Kidney (tissue), 22 donors: ENCODE measurements at places on chromosomes 4 and X.

DNA sequence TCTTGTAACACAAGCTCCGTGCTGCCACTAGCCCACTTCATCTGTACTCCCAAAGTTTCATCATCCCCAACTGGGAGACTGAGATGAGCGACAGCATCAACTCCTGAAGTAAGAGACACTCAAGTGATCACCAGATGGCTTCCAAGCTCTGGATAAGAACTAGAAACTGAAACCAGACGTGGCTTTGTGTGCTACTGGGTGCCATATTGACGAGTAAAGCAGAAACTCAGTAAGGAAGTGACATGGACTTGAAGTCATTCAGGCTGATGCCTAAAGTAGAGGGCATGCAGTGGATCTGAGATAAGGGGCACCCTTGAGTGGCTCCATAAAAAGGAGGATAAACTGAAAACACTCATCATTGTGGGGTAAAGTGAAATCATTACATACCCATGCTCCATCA lies 72.4 kb downstream of the PCYT1B start:
- no peak for DNase-seq

DNA sequence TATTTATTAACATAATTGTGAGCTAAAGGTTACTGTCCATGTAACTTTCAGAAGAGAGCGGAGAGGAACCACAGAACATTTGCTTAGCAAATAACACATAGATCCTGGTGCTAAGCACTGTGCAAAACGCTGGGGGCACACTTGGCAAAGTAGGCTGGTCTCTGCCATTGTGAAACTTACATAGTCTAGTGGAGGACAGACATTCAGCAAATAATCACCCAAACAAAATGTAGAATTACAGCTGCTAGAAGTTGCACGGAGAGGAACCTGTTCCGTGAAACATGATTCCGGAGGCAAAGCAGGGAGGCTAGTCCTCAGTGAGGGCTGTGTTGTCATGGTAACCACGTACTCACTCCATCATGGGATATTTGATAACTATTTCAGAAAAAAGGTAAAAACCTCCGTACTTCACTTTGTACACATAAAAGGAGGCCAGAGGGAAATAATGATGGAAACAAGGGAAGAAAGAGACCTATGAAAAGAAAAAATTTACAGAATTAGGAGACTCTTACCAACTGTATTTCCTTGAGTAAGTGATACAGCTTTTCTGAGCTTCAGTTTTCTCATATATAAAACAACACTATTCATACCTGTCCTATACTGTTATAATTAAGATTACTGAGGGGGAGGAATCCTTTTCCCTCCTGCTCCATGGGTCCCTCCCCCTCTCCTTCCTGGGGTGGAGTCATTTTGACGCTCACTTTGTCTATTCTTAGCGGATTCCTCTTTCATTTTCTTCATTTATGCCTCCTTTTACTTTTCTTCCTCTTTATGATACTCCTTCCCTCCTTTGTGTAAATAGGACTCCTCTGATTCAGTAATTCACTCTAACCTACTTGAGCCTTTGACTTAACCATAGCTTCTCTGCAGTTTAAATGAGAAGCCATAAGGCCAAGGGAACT lies 825 bp upstream of the RASGEF1B start:
- no peak for DNase-seq

- peak; percentile 41 for DNase-seq
These were observed 18.9 kb downstream of the ASMTL start for GRCh38 chrX:1433646-1434357.

DNA sequence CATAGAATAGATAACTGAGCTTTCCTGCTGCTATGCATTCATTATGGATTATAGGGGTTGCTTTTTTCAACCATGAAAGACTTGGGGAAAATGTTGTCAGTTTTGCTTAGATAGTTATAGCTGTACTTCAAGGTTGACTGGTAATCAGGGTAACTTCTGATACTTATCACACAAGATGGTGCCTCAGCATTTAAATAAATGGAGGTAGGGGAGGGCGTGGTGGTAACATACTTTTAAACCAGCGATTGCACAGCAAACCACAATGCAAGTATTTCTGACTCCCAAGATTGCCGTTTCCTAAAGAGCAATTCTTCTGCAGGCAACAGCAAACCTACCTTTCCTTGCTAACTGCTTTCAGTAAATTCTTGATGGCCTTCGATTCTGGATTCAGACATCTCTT lies 1.3 kb downstream of the CXCL10 start:
- no peak for DNase-seq

GRCh38 chr4:52051615-52052474 lies 741 bp downstream of the SPATA18 start:
- peak; percentile 80 for DNase-seq

DNA sequence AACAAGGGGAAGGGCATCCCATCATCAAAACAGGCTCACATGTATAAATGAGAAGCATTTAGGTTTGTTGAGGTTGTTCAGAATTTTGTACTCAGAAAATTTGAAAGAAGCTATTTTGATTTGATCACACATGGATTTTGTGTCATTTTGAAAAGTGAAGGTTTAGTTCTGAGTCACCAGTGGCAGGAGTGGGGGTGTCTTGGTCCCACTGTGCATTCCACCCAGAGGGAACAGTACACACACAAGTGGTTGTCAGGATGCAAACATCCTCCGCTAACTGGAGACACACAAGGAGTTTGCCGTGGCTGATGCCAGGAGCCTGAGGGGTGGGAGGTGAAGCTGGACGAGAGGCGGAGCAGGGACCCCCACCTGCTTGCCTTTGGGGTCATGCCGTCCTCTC lies 198.2 kb upstream of the PSAPL1 start:
- DNase-seq, result no peak

DNA sequence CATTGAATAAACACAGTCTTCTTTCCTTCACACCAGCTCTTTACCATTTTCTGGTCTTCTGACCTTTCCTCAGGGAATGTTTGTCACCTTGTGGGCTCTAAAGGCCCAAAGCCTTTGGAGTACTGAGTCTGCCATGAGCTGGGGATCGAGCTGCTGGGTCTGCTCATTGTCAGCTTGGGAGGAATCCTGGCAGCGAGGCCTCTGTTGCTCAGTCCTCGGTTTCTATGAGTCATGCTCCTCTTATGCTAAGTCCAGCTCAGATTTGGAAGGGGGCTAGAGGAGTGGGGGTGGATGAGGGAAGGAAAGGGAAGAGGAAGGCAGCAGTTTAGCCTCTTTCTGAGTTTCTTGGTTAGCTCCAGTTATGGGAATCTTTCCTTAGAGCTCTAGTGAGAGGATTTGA lies 31.1 kb downstream of the NHSL2 start:
- no peak for DNase-seq

- no peak for DNase-seq
These were observed 113.4 kb downstream of the PJA1 start for GRCh38 chrX:69051901-69052300.

- peak; percentile 41 for DNase-seq
These were observed 446.3 kb upstream of the GNPDA2 start for GRCh38 chr4:45172636-45173035.

- no peak for DNase-seq
These were observed 46.9 kb upstream of the F8A3 start for GRCh38 chrX:155505296-155505695.

- no peak for DNase-seq
These were observed 158.5 kb downstream of the NSUN7 start for GRCh38 chr4:40908297-40908696.

DNA sequence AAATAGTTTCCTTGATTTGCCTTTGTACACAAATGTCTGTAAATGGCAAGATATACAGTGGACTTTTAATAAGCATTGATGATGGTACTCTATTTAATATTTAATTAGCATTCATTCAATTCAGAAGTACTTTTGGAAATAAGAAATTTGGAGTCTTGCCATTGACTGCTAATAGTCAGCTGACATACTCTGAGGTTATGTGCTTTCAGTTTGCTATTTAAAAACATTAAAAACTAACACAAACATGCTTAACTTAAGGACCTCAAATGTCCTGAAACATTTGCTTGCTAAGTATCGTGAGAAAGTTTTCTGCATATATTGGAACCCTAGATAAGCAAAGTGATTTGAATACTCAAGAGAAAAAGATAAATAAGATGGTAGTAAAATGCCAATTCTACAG lies 64.6 kb downstream of the REELD1 start:
- DNase-seq, result no peak

- DNase-seq, result no peak
These were observed 20.6 kb downstream of the IGFBP7 start for GRCh38 chr4:57089549-57089948.

DNA sequence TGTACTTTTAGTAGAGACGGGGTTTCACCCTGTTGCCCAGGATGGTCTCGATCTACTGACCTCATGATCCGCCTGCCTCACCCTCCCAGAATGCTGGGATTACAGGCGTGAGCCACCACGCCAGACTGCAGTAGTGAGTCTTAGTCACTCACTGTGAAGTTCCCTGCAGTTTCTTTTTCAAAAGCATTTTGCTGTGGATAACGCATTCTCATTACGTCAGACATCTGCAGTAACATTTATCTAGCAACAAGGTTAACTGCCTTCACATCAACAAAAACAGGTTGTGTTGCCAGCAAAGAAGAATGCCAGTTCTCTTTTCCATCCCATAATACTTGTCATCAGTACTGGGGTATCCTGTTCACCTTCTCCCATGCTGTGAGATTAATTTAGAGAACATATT lies 164.6 kb downstream of the DHRSX start:
- no peak for DNase-seq

DNA sequence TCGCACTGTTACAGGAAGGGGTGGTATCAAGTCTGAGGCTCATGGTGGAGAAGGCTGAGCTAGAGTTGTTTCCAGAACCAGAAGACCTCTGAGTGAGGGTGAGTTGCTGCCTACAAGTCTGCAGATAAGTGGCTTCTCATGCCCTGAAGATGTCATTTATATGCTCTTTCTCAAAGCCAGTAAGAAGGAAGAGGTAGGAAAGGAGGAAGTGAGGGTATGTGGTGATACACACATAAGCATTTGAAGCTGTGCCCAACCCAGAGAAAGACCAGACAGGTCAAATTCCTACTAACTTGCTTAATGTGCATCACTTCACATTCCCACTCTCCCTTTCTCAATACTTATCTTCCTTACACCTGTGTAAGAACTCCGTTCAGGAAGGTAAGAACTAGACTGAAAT lies at the start of gene PPBP:
Gene PPBP (minus strand): TSS at position 130 of the 400 bp plus-strand sequence. CDS start 87 bp downstream, at position 43.
- no peak for DNase-seq

- peak; percentile 34 for DNase-seq
These were observed 1.3 kb downstream of the TMEM47 start for GRCh38 chrX:34655501-34656455.

DNA sequence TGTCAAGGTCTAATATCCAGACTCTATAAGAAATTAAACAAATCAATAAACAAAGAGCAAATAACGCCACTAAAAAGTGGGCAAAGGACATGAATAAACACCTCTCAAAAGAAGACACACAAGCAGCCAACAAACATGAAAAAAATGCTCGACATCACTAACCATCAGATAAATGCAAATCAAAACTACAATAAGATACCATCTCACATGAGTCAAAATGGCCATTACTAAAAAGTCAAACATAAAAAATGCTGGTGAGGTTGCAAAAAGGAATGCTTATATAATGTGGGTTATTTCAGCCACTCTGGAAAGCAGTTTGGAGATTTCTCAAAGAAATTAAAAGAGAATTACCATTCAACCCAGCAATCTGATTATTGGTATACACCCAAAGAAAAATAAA lies 481.1 kb downstream of the STPG2 start:
- no peak for DNase-seq

GRCh38 chr4:23978002-23978401 lies 88.2 kb upstream of the PPARGC1A start:
- no peak for DNase-seq

- peak; percentile 19 for DNase-seq
These were observed 36.3 kb downstream of the IL21 start for GRCh38 chr4:122584519-122584918.

DNA sequence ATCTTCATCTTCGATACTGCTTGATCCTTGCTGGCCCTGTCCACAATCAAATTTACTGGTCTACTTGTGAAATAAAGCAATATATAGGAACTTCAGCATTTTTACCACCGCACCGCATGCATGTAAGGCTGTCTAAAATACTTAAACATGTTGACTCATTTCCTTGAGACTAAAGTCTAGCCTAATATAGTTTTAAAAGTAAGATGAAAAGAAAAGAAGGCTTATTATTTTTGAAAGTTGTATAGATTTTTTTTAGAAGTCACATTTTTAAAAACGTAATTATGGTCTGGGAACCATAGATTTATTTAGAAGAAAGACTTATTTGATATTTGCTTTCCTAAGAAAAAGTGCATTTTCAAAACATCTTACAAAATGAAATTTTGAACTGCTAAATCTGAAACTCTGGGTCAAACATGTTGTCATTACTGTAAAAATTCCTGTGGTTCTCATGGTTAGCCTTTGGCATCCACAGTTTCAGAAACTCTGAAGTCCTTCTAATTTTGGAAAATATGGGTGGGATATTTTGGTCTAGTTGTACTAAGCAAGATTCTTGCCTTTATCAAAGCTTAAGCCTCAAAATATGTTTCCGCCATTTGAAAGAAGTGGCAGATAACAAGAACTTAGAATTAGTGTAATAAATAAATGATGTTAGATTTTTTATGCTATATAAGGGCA lies 423.5 kb upstream of the CTSO start:
- no peak for DNase-seq

- no peak for DNase-seq
These were observed 989.2 kb upstream of the LCORL start for GRCh38 chr4:19010761-19011160.

GRCh38 chrX:29617725-29618124 lies 597.6 kb upstream of the MAGEB2 start:
- DNase-seq, result no peak

DNA sequence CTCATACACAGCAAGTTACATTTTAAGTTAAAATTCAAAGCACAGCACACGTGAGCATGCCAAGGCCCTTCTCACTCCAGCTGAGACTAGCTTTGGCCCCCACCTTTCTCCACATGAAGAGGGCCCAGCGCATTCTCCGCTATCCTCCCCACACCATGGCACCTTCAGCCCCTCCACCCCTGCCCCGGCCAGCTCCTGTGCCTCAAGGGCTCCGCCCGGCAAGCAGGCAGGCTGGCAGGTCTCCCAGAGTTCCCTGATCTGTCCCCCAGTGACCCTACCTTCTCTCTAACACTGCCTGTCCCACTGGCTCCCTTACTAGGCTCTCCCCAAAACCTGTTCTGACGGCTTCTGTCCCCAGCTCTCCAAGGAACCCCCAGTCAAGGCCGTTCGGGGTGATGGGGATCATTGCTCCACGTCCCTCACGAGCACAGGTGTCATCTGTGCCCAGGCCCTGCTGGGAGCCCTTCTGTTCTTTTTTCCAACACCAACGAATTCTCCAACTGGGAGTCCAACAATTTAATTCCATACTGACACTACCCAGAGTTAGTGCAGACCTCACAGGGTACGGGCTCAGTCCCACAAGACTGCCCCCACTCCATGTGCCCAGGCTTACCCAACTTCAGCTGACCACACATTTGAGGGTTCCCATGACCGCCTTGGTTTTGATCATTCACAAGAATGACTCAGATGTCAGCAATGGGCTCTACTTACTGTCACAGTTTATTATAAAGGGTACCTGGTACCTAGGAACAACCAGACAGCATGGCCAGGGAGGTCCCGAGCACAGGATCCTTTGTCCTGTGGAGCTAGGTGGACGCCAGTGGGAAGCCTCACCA lies 4.2 kb downstream of the LETM1 start:
- no peak for DNase-seq
